ENCODE measurements at places on chromosomes 6 and 20.

DNA sequence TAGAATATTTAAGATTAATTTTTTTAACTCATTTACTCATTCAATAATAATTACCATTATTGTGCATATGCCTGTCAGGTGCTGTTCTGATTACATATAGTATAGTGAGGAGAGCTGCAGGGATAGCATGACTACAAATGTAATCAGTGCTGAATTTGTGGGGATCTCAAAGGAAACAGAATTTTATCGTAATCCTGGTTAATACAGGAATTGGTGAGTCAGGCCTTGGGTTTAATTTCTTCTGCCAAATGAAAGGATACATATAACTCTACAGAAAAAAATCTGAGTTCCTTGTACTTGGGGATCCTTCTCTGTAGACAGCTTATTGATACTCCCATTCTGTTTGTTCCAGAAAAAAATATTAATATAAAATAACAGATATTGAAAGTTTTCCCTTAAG, 297.2 kb downstream of the GJA1 start:
- H3K27ac ChIP-seq: no peak overlapping the region
- no peaks in the 10 kb centered on the region for H3K36me3 ChIP-seq
- no peak overlapping the region for H3K4me3 ChIP-seq
- no peaks in the 10 kb centered on the region for H3K27me3 ChIP-seq

DNA sequence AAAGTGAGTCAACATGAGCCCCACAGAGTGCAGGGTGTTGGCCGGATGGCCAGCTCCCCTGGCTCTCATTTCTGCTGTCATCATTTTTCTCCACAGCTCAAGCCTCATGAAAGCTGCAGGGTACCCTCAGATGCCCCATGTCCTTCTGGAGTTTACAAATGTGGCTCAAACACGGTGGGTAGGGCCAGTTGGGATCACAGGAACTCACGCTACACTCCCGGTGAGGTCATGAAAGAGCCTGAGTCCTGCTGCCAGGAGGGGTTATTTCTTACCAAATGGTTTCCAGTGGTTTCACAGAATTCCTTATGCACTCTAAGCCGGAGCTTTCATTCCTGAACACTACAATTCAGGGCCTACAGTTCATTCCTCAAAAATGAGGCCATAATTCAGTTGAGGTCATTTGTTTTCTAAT, 78.7 kb downstream of the TMEM170B start:
- no peak overlapping the region for H3K4me3 ChIP-seq
- DNase-seq: no peak
- H3K4me1 ChIP-seq: no peaks in the 10 kb centered on the region
- H3K27ac ChIP-seq: no peak overlapping the region

DNA sequence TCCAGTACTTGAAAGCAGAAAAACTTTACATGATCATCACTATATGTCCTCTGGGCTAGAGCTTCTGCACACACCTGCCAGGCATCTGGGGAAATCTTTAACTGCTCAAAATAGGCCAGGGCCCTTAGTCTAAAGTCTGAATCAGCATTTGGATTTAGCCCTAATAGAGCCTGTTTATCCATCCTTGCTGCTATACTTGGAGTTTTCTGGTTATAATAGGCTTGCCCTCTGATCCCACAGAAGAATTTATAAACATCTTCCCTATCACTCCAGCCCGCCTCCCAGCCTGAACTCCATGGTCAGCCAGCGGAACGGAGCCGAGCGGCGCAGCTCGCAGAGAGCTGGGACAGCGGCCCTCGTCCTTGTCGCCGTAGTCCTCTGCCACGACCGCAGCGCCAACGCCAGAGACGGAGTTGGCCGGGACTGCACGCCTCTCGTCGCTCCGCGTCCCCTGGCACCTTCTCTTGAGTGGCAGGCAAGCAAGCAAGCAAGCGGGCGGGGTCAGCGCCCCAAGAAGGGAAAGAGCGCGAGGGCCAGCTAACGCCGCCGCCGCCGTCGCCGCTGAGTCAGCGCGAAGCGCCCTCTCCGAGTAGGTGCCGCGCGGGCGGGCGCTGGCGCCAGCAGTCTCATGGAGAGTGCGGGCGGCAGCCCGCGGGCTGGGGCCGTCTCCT, 25.4 kb upstream of the ASIP start:
- H3K36me3 ChIP-seq: no peaks in the 10 kb centered on the region
- DNase-seq: peak; percentile 87
- peak overlapping the region; percentile 61 for H3K4me3 ChIP-seq
- peaks cover 13% of the 10 kb centered on the region for H3K27me3 ChIP-seq

GRCh38 chr6:117501722-117502121, 19.2 kb downstream of the DCBLD1 start:
- no peaks in the 10 kb centered on the region for H3K27me3 ChIP-seq
- no peak for DNase-seq
- no peak overlapping the region for H3K27ac ChIP-seq
- peaks cover 29% of the 10 kb centered on the region for H3K4me1 ChIP-seq
- H3K36me3 ChIP-seq: peaks cover 20% of the 10 kb centered on the region

- H3K4me3 ChIP-seq: peak overlapping the region; percentile 42
- H3K27me3 ChIP-seq: peaks cover 100% of the 10 kb centered on the region
- no peaks in the 10 kb centered on the region for H3K36me3 ChIP-seq
- H3K4me1 ChIP-seq: peaks cover 24% of the 10 kb centered on the region
- DNase-seq: no peak
Observed at GRCh38 chr20:18058661-18059467, 1.1 kb upstream of the OVOL2 start.

- peaks cover 23% of the 10 kb centered on the region for H3K4me1 ChIP-seq
- no peaks in the 10 kb centered on the region for H3K36me3 ChIP-seq
- no peak overlapping the region for H3K27ac ChIP-seq
- no peak overlapping the region for H3K4me3 ChIP-seq
Observed at GRCh38 chr6:35388030-35388429, 45.7 kb downstream of the PPARD start.

DNA sequence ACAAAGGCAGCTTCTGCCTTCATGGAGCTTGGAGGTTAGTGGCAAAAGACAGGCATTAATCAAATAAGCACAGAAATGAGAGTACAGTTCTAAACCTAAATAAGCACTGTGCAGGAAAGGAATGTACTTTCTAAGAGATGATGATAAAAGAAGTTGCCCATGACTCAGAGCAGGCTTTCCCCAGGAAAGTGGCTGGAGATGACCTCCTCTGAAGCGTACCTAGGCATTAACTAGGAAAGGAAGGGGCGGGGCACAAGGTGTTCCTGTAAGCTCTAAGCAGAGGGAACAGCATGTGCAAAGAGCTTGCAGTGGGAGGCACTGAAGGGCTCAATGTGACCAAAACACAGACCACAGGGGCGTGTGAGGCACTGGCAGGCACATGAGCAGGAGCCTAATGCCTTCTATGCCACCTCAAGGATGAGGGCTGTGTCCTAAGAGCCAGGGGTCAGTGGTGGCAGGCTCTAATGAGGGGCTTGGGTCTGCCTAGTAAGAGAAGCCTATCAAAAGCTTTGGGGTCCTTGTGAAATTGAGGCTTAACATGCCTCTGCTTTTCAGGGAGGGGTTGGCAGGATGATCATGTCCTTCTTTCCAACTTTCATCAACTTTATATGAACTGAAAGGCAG, 4.9 kb downstream of the SSTR4 start:
- H3K4me3 ChIP-seq: no peak overlapping the region
- no peak overlapping the region for H3K27ac ChIP-seq
- no peaks in the 10 kb centered on the region for H3K36me3 ChIP-seq
- H3K4me1 ChIP-seq: peaks cover 24% of the 10 kb centered on the region
- H3K27me3 ChIP-seq: peaks cover 100% of the 10 kb centered on the region

GRCh38 chr6:39786649-39787048, 5.5 kb upstream of the DAAM2 start:
- peaks cover 4% of the 10 kb centered on the region for H3K4me1 ChIP-seq
- no peaks in the 10 kb centered on the region for H3K36me3 ChIP-seq

DNA sequence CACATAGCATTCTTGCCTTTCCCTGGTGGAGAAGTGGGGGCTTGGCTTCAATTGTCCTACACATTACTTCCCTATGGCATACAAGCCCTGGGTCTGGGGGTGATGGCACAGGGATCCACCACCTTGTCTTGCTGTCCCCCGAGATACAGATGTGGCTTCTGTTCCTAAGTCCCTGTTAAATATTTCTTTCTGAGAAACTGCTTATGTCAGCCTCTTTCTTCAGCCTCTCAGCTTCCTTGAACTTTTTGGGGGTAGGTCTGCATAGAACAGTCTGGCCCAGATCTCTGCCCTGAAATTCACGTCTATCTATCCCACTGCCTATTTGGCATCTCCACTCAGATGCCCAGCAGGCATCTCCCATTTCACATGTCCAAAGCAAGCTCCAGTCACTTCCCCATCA, 177.4 kb downstream of the SCP2D1 start:
- H3K4me3 ChIP-seq: no peak overlapping the region
- H3K36me3 ChIP-seq: no peaks in the 10 kb centered on the region
- H3K27ac ChIP-seq: peak overlapping the region; percentile 72
- no peak for DNase-seq
- no peaks in the 10 kb centered on the region for H3K27me3 ChIP-seq

DNA sequence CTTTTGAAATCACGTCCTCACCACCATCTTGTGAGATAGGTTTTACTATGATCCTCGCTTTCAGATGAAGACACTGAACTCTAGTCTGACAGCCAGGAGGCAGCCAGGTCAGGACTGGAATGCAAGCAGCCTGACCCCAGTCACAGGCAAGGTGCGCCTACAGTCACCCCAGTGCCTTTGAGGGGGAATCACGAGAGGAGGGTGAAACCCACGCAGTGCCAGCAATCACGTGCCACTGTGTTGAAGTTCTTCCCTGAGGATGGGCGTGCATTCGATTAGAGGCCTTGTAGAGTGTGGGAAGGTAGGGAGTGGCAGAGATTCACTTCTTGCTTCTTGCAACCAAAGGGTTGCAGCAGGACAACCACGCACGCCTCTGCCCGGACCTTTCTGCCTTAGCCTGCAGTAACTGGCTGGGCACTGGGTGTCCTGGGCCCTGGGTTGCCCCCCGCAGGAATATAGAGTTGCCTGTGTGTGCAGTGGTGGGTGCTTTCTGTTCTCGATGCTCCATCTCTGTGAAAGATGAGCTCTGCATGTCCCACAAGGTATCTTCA, 33.7 kb upstream of the IRF4 start:
- DNase-seq: no peak
- H3K4me1 ChIP-seq: peaks cover 9% of the 10 kb centered on the region
- no peaks in the 10 kb centered on the region for H3K27me3 ChIP-seq
- no peaks in the 10 kb centered on the region for H3K36me3 ChIP-seq
- no peak overlapping the region for H3K27ac ChIP-seq
- H3K4me3 ChIP-seq: no peak overlapping the region

- no peak overlapping the region for H3K27ac ChIP-seq
- H3K27me3 ChIP-seq: no peaks in the 10 kb centered on the region
- H3K4me3 ChIP-seq: no peak overlapping the region
- no peaks in the 10 kb centered on the region for H3K4me1 ChIP-seq
Observed at GRCh38 chr6:75135450-75135849, 70.4 kb downstream of the COL12A1 start.

DNA sequence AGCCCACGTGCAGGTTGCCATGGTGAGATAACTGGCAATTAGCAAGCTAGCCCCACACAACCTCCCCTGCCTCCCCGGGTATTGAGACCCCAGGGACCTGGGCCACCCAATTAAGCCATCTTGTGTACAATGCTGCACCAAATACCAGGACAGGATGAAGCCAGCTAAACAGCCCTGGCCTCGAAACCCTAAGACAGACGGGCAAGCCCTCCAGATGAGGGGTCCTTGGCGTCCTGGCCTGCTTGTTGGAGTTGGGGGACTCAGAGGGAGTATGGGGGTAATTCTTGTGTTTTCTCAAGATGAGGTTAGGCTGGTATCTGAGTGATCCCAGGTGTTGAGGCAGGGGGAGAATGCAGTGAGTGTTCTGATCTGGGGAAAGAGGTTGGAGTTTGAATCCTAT, 8.8 kb upstream of the MAPRE1 start:
- no peak for DNase-seq
- no peak overlapping the region for H3K27ac ChIP-seq
- no peaks in the 10 kb centered on the region for H3K27me3 ChIP-seq

DNA sequence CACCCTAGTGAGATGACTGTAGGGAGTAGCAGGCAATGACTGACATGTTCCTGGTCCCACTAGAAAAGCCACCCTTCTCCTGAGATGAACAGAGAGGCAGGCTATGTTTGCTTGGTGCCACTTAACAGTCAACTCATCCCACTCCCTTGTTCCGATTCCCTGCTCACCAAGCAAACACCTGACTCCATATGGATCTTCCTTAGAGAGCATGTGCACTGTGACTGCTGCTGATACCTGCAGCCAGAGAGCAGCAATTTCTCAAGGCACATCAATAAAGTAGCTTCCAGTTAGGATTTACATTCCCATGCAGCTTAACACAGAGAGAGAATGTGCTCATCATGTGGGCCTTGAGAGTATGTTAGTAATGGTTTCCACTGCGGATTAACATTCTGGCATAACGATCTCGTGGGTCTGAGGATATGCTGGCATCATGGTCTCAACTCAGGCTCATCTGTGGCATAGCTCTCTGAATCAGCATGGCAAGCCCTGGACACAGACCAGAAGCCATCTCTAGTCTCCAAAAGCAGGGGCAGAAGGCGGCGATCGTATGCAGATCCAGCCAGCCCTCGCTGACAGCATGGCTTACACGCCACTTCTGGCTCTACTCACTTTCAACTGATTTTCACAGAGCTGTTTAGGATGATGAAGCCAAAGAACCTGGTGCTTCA, 43.9 kb downstream of the ATXN1 start:
- no peak overlapping the region for H3K27ac ChIP-seq
- no peaks in the 10 kb centered on the region for H3K27me3 ChIP-seq
- H3K36me3 ChIP-seq: no peaks in the 10 kb centered on the region
- no peak overlapping the region for H3K4me3 ChIP-seq
- H3K4me1 ChIP-seq: peaks cover 39% of the 10 kb centered on the region

DNA sequence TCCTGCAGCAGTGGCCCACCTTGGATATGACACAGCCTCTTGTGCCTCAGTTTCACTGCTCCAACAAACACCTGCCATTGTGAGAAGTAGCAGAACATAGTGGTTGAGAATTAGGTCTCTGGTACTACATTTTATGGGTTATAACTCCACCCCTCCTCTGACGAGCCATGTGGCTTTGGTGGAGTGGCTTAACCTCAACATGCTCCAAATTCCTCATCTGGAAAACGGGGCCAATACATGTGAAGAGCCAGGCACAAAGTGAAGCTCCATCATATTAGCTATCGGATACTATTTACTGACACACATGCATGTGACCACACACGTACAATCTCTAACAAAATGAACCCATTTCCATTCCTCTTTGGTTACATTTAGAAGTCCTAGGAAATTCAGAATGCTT, 8.4 kb upstream of the KIZ start:
- no peak for DNase-seq
- H3K36me3 ChIP-seq: no peaks in the 10 kb centered on the region
- H3K4me1 ChIP-seq: no peaks in the 10 kb centered on the region
- no peak overlapping the region for H3K27ac ChIP-seq
